ENCODE measurements at places on chromosomes 2 and 18.

GRCh38 chr2:95208106-95208505 lies 785 bp downstream of the ZNF892 start:
- no peak for DNase-seq

DNA sequence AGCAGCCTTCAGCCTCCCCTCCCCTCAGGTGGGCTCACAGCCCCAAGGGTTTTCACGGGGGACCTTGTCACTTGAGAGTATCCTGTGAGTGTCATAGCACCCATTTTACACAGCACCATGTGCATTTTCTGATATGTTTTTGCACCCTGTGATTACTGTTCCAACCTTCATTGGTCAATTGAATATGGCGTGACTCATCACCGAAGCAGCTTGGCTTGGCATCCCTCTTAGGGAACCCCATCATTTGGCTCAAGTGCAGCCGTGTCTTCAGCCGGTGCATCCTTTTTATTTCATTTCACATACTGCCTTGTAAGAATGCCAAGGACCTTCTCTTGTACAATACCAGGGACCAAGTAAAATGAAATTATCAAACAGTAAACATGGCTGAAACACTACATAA lies 57.6 kb downstream of the NPAS2 start:
- no peak for DNase-seq

DNA sequence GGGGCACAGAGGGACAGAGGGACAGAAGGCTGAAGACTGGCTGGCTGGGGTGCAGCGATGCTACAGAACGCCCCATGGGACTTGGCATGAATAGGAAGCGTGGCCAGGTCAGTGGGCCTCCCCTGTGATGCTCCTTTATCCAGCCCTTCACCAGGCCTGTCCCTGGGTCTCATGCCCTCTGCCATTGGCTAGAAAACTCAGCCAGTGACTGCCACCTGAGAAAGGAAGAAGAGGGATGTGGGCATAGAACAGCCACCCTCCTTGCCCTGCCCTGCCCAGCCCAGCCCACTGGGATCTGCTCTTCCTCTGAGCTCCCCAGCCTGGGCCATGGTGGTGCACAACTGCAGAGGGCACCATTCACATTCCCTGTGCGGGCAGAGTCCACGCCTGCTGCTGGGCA lies 10.5 kb upstream of the LAPTM4A start:
- DNase-seq: no peak

DNA sequence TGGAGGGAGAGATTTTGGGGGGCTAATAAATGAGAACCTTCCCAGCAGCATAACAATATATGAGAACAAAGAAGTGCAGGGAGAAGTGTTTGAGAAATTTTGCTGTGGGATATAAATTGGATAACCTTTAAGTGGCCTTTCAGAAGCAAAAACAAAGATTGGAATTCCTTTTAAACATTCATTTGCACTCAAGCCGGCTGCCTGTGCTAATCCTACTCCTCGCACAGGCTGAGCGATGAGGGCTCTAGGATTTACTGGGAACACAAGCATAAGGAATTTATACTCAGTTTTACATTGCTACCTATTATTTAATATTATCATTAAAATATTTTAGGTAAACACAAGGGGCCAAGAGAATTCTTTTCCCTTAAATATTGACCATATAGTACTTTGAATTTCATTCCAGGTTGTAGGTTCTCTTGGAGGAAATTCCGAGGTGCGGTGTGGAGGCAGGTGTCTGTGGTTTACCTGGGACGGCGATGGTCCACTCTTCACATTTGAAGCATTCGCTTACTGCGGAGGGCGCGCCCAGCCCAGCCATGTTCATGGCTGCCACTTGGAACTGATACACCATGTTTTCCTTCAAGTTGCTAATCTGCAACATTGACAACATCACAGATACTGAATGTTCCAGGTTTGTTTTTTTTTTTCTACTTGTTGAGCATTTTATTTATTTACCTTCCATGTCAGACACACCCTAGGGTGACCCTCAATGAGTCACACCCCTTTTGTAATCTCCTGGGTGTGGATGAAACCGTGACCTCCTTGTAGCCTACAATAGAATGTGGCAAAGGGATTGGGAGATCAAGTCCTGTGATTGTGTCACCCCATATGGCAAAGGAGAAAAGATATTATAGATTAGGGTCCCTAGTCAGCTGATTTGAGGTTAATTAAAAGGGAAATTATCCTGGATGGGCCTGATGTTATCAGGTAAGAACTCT lies 100.1 kb downstream of the MYOM1 start:
- no peak for DNase-seq

DNA sequence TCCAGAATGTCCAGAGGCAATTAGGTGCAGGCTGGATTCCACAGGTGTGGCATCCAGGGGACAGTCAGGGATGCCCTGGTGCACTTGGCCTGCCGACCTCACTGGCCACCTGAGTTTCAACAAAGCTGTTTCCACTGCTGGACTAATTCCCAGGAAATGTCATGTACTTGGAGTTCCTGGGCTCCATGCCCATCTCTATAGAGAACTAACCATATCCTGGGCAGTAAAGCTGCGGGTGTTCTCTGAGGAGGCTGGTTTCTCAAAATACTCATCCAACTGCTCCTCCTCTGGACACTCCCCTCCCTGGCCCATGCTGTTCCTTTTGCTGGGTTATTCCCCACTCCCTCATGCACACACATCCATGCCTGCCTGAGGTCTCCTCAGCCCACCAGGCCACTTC lies 161.9 kb upstream of the SKOR2 start:
- no peak for DNase-seq

GRCh38 chr2:28752631-28753376 lies 1.2 kb downstream of the PPP1CB start:
- no peak for DNase-seq

GRCh38 chr2:88626171-88627054 lies 851 bp downstream of the EIF2AK3 start:
- peak; percentile 21 for DNase-seq

DNA sequence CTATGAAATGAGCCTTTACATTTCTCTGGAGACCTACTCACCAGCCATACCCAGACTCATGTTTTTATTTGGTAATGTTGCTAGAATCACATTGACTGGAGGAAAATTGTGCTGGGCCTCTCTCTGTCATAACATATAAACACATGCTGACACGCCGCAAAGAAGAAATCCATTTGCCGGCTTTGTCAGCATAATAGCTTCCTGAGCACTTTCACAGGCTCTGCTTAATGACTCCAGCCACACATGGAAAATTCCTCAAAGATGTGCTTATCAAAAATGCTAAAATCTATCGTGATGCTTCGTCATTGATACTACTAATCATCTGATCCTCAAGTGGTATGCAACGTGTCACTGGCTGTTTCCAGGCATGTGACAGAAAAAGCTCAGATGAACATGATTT lies 63.1 kb downstream of the RND3 start:
- no peak for DNase-seq

DNA sequence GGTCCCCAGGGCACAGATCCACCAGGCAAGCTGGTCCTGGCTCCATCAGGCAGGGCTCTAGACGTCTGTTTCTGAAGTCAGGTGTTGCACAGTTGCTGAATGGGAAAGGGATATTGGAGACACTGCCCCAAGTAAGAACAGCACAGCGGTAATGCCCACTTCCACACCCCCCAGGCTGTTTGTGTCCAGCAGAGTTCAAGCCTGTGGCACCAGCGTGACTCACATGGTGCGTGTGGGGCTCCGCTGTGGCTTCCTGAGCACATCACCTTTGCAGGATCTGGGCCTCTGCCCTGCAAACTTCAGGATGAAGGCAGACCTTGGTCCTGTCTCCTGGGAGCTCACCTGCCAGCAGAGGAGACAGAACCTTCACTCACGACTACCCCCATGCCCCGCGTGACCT lies 203.3 kb downstream of the TFCP2L1 start:
- DNase-seq: no peak

DNA sequence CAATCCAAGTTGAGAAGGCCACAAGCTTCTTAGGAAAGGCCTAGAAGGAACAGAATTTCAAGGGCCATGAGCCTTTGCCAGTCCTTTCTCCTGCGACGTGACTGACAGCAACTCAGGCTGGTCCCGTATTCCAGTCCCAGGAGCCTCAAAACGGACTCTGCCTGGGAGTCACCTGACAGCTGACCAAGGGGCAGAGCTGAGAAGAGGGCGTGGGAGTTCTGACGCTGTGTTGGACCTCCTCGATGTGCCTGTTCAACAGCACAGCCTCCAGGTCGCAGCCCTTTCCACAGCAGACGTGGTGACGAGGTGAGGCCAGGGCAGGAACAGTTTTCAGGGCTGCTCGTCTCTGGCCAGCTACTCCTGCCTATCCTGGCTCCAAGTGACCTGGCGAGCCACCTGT lies 37.6 kb downstream of the CENPO start:
- no peak for DNase-seq

GRCh38 chr18:67916097-67916496 lies 399.6 kb upstream of the DSEL start:
- no peak for DNase-seq

DNA sequence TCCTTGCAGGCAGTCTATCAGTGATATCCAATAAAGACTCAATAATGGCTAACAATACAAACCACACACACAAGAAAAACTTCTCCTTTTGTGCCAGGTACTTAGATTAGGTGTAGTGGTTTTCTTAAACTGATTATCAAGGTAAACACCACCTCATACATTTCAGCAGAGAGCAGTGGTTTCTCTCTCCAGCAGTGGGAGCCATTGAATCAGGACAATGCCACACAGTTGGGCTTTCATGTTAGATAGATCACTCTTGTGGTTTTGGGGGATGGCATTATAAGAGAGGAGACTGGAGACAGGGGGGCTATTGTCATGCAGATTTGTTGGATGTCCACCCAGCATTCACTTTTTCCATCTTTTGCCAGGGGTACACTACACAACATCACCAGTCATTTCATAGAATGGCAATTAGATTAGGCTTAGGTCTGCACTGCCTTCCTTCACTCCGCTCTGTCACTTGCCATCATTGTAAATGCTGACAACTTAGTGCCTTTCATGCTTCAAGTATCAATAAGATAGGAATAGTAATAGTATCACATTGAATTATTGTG lies 13.6 kb upstream of the IRS1 start:
- DNase-seq: no peak

DNA sequence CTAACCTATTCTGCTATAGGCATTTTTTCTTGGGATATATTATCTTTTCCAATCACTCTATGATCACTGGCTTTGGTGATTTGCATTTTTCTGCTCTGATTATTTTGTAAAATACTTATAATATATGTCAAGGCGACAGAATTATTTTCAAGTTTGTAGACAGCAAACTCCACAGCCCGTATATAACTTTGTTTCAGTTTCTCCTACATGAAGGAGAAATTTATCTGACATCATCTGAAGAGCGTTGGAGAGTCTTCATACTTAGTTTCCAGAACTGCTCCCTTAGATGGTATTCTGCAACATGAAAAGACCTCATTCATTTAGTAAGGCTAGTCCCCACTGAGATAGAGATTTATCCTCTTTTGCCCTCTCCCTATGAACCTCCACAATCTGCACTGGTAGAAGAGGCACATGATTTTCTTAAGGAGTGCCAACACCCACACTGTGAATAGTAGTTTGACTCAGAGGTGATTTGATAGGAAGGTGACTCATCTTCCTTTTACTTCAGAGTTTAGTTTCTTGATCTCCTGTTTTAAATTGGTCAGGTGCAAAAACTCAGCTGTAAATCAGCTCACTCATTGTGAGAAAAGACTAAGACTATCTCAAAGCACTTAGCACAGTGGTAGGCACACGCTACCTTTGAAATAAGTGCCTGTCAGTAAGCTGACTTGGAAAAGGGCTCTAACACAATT lies 1848.6 kb upstream of the CELF4 start:
- no peak for DNase-seq

GRCh38 chr2:106857882-106858478 lies 28.0 kb downstream of the ST6GAL2 start:
- DNase-seq: no peak

GRCh38 chr18:35559867-35560266 lies 21.7 kb upstream of the GALNT1 start:
- no peak for DNase-seq

DNA sequence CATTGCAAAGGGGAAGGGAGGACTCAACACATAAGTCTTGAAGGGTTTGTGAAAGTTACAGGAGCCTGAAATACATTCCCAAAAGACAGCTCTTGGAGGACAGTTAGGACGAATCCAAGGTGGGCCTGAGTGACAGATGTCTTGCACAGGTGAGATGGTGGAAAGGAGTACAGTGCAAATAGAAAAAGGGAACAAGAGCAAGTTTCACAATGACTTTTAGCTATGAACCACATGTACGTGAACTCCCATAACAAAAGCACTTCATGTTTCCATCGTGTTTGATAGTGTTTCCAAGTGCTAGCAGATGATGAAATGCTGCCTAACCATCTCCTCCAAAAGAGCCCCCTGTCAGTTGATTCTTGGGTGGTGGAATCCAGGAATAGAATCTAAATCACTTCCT lies 1.8 kb downstream of the IL18RAP start:
- no peak for DNase-seq

DNA sequence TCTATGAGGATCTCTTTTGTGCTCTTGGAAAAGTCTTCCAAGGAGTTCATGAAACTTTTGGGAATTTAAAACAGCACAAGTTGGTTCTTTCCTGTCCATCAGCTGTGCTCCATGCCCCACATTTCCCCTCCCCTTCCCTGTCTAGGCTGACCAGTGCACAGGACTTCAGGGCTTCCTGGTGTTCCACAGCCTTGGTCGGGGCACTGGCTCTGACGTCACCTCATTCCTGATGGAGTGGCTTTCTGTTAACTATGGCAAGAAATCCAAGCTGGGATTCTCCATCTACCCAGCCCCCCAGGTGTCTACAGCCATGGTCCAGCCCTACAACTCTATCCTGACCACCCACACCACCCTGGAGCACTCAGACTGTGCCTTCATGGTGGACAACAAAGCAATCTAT lies 8.1 kb upstream of the DNAJB2 start:
- DNase-seq: no peak

GRCh38 chr2:9655441-9656269 lies 24.9 kb upstream of the YWHAQ start:
- peak; percentile 10 for DNase-seq

DNA sequence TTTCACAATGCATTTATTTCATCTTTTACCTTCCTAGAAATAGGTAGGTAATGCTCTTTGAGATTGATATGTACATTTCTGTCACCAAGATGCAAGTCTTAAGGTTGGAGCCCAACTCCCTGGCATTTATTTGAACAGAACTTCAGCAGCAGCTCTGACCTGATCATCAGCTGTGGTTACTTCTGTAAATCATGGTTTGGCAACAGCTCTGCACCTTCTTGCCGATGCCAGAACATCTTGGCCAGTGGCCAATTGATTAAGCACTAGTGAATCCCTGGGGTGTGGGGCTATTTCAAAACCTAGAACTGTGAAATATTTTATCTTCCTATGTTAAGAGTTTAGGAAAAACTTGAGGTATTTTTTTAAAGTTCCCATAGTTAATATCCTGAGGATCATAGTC lies 124.8 kb upstream of the NYAP2 start:
- DNase-seq: no peak

GRCh38 chr2:230984393-230985220 lies 11.3 kb upstream of the SPATA3 start:
- DNase-seq: no peak

DNA sequence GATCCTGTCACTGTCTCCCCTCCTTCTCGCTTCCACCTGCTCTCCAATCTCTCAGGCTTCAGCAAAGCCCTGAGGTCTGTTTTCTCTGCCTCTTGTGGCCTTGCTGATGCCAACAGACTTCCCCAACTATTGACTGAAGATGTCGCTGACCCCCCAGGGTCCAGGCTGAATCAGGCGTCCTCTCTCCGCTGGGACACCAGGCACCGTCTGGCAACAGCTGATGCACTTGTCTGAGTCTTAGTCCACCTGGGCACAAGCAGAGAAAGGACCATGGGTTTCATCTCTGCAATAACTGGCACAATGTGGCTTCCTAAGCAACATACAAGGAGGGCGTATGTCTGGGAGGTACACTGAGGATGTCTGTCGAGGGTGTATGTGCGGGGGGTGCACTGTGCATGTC lies 248.7 kb upstream of the MYT1L start:
- DNase-seq: no peak
